MG63 (cell line): ENCODE measurements at places on chromosomes 11 and 22. TPM values are rescaled to one million over a fixed set of nuclear protein-coding genes. Genes with fewer than 3 reads are reported as not detected.
A peak's percentile ranks its signal among the peaks of the same experiment; 100 is the strongest.

- no peak for DNase-seq
These were observed 1.1 kb downstream of the PRRG4 start for GRCh38 chr11:32830796-32831195.

DNA sequence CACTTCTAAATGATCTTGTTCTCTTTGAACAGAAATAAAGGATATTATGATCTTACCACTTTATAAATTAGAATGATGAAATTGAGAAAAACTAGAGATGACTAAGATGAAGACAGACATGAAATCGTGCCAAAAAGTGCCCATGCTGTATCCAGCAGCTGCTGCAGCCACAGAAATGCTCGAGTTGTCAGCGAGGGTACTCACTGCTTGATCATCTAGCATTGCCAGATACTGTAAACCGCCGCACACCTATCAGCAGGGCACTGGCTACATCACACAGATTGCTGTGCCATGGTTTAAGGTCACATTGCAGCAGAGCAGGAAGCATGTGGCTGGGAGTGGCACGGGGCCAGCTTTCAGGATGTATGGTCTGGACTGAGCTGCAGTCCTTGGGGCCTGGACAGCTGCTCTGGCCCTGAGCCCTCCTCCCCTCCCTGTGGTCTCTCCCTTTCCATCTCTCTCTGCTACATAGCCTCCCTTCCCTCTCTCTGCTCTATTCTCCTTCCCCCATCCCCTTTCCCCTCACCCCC is 51.0 kb upstream of the SEPTIN5 start:
- DNase-seq: peak; percentile 84

- no peak for DNase-seq
These were observed 709 bp upstream of the KCNE3 start for GRCh38 chr11:74468058-74468457.

DNA sequence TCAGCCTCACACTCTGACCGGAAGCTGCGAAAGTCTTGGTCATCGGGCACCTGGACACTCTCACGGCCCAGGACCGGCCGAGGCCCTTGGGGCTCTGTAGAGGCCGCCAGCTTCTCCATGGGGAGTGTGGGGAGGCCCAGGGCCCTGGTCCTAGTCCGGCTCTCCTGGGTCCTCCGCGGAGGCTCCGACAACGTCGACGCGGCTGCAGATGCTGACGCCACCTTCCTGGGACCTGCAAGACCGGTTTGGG is 12.9 kb downstream of the STARD10 start:
- no peak for DNase-seq

- DNase-seq: no peak
These were observed 17.7 kb downstream of the TNKS1BP1 start for GRCh38 chr11:57306940-57307565.

DNA sequence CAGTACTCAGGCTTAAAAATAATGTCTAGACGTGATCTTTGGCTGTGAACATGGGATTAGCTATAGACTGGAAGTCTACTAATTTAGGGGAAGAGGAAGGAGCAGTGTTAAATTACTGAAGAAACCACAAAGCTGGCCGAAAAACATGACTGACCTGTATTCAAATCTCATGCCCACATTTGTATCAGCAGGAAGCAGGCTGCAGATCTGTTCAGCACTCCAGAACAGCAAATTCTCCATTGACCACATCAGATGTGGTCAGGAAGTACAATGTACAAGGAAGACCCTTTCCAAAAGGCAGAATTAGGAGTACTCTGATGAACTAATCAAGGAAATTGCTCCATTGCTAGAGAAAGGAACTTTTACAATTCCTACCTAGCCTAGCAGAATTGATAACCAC is 31.7 kb downstream of the DCDC1 start:
- no peak for DNase-seq

- peak; percentile 69 for DNase-seq
These were observed 6.8 kb downstream of the NAA40 start for GRCh38 chr11:63945477-63946163.

- no peak for DNase-seq
These were observed 156.4 kb downstream of the ATG16L2 start for GRCh38 chr11:72970557-72971118.

DNA sequence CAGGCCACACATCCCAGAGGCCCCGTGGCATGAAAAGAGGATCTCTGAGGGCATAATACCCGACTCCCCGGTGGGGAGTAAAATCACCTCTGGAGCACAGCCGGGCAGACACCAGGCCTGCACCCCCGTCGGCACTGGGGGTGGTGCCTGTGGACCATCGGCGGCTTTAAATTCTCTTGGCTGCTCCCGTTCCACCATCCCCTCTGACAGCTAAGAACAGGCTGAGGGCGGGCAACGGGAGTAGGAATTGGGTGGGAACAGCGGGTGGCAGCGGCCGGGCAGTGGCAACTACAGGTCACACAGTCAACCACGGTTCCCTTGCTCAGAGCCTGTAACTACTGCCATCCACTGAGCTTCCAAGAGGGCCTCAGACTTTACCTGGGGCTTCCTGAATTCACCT is 40.2 kb upstream of the MOB2 start:
- no peak for DNase-seq

GRCh38 chr11:107293677-107294344 is 163.8 kb downstream of the CWF19L2 start:
- no peak for DNase-seq

DNA sequence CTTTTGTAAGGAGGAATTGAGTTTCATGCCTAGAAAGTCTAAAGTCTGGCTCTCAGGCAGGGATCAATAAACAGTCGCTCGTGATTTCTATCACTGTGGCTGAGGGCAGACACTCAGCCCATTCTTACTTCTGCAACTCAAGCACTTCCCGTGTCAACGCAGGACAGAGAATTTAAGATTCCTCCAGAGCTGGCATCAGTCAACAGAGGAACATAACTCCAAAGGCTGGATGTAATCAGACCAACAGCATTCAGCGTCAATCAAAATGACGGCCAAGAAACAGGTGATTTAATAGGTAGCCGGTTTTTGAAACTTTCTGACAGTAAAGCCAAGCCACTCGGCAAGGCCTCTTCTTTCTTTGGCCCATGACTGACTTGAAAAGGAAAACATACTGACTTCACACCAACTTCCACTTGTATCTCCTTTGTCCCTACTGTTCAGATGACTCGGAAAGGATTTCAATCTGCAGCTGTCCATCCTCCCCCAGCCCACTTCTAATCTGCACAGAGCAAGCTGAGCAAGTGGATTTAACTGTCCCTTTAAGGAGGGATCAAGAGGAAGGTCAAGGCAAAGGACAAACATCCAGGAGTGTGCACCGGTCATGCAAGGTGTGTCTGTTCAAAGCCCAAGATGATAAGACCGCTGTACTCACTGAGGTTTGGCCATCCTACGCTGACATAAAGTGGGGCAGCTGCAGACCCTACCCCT is 9.5 kb downstream of the VPS37C start:
- no peak for DNase-seq

Gene GUCY1A2
- total RNA-seq: 3.2 and 5.2 TPM in 2 replicates

Gene CD3D
- not detected in 2 replicates for total RNA-seq
